ENCODE measurements at places on chromosomes 3 and 15.

GRCh38 chr3:56802790-56803189 is 1.0 kb upstream of the ARHGEF3 start:
- DNase-seq = no peak

GRCh38 chr15:71447328-71448250 is 332.3 kb downstream of the THSD4 start:
- DNase-seq = no peak

GRCh38 chr3:124504332-124505059 is 225.8 kb upstream of the UMPS start:
- DNase-seq = no peak

GRCh38 chr3:17605032-17605431 is 137.4 kb downstream of the TBC1D5 start:
- no peak for DNase-seq

DNA sequence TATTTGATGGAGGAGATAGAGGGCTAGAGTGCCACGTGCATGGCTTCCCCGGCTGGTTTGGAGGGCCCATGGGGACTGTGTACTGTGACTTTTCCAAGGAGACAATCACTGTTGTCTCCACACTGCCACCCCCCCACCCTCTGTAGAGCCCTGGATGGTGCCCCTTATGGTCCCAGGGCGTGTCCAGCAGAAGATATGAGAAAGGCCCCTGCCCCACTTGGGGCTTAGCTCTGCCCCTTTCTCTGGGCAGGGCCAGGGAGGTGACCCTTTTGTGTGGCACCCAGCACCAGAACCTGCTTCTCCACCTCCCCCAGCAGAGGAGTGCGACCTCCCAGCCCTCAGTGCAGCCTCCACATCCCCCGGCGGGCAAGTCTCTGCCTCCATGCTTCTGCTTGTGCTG is 32.1 kb downstream of the SPSB4 start:
- no peak for DNase-seq

DNA sequence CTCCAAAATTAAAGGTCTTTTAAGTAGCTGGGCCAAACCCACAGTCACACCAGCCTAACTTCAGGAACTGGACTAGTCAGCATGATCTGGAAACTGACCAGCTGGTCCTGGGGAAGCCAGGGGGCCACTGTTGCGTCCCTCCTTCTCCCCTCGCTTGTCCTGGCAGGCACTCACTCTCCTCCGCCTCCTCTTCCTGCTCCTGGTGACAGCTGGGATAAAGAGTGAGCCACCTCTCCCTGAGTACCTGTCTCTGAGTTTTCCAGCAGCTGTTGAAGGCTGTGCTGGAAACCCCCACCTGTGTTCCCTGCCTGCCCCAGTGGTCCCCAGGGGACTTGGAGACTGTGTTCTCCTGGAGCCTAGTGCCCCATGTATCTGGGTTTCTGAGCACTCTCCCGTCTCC is 56.0 kb downstream of the FGD5 start:
- no peak for DNase-seq

DNA sequence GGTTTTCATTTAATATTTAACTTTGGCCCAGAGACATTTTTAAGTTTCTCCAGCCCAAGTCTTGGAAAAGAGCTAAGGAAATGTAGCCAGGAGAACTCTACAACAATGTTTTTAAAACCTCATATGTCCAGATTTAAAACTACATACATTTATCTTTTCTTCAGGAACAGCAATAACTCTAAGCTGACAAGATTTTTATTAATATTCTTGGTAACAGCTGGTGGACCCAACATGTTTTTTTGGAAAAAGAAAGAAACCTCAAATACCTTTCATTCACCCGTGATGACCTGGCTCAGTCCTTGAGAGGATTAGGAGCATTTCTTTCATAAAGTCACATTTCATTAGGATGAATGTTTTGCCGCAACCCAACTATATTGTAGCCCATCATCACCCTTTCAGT is 50.4 kb upstream of the CMSS1 start:
- no peak for DNase-seq

DNA sequence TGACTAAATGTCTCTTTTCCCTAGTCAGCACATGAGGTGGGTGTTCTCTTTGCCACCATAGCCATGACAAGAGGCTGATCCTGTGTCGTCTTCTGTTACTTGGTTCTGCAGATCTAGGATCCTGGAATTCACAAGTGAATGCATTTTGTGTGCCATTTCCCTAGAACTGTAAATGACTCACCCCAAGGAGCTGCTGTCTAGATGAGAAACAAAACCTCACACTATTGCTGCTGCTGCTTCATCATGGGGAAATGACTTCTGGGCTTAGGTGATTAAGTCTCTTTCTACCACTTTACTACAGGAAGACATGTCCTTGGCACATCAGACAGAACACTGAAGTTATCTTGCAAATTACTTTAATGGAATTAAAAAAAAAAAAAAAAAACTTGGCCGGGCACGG is 54.9 kb downstream of the SLCO3A1 start:
- DNase-seq = no peak

DNA sequence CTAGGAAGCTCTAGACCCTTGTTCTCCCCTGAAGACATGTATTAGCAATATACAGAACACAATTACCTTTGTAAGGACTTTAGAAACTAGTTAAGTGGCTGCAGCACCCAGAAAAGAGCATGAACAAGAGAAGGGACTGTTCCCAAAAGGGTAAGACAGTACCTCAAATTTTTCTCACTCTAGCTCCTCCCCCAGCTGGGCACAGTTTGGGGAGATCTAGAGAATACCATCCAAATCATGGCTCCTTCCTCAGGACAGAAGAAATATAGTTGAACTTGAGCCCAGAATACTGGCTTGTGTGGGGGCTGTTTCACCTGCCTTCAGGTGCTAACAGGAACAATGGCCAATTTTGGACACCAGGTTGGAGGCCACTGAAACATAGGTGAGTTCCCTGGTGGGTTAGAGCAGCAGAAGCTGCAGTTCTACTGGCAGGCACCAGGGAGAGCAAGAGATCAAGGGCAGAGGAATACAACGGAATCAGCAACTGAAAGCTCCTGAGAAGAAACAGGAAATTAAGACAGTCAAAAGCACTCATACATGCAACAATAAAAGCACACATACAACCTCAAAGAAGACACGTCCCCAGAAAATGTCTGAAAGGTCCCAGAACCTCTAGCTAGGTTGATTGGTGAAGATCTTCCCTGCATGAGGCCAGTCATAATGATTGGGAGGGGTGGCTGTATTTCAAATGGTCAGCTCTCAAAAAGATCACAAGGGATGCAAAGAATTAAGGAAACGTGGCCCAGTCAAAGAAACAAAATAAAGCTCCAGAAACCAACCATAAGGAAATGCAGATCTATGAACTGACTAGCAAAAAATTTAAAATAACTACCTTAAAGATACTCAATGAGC is 104.9 kb upstream of the ASB14 start:
- DNase-seq = no peak

DNA sequence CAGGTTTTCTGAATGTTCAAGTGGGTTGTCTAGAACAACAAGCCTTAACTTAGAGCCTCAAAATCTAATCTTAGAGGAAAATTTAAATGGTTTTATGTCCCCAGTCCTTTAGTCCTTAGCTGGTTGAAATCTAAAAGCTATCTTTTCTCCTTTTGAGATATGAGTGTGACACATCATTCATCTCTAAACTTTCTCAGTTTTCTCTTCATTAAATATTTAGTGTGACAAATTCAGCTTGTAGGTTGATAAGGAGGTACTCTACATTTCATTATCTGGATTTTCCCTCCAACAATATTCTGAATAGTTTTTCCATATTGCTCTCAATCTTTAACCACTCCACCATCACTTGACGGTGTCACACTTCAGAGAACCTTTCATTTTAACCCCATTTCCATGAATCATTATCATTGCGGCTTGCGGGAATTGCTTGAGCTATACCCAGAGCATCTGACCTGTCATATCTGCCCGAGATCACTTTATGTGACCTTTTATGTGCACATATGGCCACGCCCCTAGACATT is 16.1 kb upstream of the ATP8B4 start:
- DNase-seq = no peak

DNA sequence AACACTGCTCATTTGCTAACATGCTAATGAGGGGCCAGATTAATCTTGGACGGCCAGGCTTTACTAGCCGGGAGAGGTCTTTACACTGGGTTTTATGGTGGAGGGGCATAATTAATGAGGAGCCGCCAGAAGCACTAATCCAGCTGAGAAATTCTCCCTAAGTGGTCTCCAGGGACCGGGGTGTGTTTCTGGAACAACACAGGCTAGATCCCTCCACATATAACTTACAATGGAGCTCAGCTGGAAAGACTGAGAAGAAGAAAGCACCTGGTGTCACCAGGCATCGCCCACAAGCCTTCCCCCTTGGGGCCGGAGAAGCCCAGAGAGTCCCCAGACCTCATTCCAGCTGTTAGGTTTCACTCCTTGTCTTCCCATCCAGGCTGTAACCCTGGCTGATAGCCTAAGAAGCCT is 127.5 kb downstream of the MEGF11 start:
- no peak for DNase-seq

- DNase-seq = no peak
Observed at GRCh38 chr15:101151288-101151687, 100.6 kb downstream of the CHSY1 start.

- DNase-seq = no peak
Observed at GRCh38 chr3:39423436-39423970, 17.0 kb downstream of the RPSA start.

DNA sequence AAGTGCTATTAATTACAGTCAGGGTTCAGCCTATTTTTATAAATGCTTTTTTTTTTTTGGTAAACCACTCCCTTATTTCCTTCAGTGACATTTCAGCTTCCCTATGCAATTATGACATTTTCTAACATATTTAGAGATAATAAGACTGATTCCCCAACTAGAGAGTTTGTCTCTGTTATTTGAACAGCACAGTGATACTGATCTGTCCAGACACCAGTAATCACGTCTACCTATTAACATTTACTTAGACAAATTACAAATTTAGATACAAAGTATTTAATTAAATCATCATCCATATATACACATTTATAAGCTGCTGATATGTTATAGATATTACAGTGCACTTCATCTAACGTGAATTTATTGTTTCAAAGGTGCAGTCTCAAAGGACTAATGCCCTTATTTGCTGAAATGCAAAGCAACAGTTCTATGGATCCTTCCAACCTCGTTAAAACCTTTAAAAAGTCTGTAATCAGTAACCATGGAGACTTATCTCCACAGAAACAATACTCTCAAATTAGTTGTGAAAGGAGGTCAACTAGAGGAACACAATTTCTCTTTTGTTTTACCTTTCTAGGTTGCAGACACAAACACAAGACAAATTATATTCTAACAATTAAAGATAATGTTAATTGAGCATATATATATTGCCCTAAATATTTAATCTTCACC is 1531.1 kb downstream of the SI start:
- no peak for DNase-seq

DNA sequence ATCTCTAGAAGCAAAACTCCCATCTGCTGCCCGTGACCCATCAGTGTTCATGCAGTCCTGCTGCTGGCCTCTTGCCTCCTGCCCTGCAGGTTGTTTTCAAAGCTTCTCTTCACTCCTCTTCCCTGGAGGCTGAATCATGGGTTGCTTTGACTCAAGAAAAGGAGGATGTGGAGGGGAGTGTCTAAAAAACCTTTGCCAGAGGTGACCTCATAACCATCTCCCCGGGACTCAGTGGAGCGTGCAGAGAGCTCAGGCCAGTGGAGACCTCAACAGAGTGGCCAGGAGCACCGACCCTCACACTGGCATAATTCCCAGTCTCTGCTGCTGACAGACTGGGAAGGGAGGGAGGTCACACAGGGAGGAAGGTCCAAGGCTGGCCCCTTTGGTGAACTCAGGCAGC is 60.9 kb upstream of the ITGA11 start:
- no peak for DNase-seq

- DNase-seq = no peak
Observed at GRCh38 chr3:195666-196065, 897 bp upstream of the CHL1 start.

- DNase-seq = no peak
Observed at GRCh38 chr15:87764461-87765240, 491.9 kb downstream of the NTRK3 start.

GRCh38 chr15:66617137-66618090 is 51.6 kb upstream of the LCTL start:
- DNase-seq = peak; percentile 90

DNA sequence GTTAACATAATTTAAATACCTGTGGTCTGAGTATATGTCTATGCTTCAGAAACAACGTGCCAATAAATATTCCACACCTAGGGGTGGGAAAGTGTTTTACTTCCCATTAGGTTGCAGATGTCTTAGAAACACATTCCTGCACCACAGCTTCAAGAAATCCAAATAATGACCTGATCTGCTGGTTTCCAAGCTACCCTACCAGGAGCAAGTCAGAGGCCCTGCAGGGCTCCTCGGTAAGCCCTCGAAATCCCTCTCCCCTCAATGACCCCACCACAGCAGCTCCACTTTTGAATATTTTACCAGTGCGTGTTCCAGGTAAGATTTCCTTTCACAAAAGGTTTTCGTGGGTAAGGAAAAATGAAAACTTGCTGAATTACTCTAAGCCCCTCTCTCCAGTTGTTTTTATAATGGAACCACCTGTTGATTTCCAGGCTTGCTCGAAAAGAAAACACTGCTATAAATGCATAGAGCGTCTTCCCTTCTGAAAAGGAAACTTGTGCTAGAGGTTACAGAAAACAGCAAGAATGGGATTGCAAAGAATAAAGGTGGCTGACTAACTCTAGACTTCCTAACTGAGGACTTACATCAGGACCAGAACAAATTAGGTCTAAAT is 12.6 kb downstream of the IL12A start:
- DNase-seq = no peak

- DNase-seq = no peak
Observed at GRCh38 chr15:77710637-77711036, 77.9 kb upstream of the LINGO1 start.

DNA sequence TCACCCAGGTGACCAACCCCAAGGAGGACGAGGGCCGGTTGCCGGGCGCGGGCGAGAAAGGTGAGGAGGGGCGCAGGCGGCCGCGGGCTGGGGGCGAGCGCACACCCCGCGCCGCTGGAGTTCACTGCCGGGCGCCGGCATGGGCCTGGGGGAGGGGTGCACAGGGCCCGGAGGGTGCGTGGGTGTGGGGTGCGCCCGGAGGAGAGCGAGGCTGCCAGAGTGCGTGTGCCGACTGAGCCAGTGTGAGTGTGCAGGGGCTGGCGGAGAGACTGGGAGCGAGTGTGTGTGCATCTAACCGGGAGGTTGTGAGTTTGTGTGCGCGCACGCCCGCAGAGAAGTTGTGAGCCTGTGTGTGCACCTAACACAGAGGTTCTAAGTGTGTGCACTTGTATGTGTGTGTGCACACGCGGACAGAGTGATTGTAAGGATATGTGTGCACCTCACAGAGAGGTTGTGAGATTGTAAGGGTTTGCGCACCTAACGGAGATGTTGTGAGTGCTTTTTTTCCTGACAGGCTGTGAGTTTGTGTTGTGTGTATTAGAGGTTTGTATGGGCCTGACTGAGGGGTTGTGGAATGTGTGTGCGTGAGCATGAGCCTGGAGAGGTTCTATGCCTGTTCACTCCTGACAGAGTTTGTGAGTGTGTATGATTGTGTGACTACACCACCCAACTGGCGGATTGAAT is 681 bp downstream of the CTDSPL start:
- peak; percentile 67 for DNase-seq

- no peak for DNase-seq
Observed at GRCh38 chr3:183545708-183546107, 9.8 kb downstream of the KLHL6 start.
